ENCODE measurements at places on chromosomes 4 and X. TPM values are rescaled to one million over a fixed set of nuclear protein-coding genes. Genes with fewer than 3 reads are reported as not detected.
A peak's percentile ranks its signal among the peaks of the same experiment; 100 is the strongest.

DNA sequence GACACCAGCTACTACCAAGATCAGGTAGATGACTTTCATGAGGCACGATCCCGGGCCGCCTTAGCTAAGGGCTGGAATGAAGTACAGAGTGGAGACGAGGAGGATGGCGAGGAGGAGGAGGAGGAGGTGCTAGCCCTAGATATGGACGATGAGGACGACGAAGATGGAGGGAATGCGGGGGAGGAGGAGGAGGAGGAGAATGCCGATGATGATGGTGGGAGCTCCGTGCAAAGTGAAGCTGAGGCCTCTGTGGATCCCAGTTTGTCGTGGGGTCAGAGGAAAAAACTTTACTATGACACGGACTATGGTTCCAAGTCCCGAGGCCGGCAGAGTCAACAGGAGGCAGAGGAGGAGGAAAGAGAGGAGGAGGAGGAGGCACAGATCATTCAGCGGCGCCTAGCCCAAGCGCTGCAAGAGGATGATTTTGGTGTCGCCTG, 481 bp downstream of the UTP3 start:
- peak; percentile 17 for DNase-seq

DNA sequence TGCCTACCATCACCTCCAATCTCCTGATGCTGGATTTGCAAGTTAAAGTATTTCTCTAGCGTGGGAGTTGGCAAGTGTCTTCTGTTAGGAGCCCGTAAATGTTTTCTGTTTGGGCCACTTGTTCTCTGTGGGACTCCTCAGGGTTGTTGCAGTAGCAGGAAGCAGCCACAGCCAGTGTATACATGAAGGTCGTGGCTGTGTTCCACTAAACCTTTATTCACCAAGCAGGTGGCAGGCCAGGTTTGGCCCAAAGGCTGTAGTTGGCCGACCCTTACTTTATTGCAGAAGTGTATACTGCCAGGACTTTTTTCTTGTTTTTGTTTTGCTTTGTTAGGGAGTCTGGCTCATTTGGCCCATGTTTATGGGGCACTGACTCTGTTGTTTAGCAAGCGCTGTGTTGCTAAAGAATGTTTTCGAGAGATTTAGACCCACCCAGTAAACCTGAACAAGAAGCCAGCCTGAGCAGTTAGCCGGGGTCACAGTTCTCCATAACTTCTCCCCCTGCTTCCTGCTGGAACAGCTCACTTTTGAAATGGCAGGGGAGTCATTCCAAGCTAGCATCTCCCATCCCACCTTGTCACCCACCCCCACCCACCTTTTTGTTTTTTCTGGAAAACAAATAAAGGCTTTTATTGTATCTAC, 58.8 kb downstream of the SHROOM2 start:
- no peak for DNase-seq

- no peak for DNase-seq
Measured at GRCh38 chrX:48487362-48487798, 11.4 kb downstream of the FTSJ1 start.

DNA sequence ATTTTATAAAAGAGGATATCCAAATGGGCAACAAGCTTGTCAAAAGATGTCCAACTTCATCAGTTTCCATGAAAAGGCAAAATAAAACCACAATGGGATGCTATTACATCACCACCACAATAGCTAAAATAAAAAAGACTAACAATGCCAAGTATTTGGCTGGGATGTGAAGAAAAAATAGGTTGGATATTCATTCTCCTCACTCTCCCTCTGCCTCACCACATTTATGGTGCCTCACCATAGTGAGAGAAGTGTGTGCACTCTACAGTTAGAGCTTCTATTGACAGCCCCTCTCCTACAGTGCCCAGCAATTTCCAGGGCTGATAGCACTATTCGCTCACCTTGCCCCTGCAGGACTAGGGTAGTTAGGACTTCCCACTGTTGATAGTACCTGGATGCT, 25.5 kb downstream of the VEGFC start:
- DNase-seq = no peak

DNA sequence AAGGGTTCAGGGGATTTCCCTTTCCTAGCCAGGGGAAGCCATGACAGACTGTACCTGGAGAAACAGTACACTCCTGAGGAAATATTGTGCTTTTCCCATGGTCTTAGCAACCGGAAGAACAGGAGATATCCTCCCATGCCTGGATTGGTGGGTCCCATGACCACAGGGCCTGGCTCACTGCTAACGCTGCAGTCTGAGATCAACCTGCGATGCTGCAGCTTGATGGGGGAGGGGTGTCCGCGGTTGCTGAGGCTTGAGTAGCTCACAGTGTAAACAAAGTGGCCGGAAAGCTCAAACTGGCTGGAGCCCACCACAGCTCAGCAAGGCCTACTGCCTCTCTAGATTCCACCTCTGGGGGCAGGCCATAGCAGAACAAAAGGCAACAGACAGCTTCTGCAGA, 819.5 kb downstream of the TECRL start:
- peak; percentile 35 for DNase-seq

DNA sequence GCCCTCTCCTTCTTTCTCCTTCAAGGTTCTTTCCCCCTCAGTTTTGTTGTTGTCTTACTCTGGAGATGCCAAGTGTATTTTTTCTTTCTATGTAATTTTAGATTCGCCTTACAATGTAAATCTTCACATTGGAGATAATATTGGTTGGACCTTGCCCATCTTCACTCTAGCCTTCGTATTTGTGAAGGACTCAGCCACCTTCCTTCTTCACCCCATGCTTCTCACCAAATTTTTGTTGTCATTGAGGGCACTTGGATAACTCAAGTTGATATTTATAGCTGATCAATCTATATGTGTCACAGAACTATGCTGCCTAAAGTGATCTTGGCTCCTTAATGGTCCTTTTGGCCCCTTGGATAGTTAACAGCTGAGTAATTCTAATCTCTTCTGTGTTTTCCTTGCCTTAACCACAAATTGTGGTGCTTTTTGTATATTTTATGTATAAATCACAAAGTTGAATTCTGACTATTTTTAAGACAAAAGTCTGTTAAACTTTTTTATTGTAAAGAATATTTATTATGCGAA, 6.5 kb downstream of the SPRY1 start:
- DNase-seq = no peak

GRCh38 chr4:76801621-76802235, 96.2 kb downstream of the SOWAHB start:
- DNase-seq = peak; percentile 49

DNA sequence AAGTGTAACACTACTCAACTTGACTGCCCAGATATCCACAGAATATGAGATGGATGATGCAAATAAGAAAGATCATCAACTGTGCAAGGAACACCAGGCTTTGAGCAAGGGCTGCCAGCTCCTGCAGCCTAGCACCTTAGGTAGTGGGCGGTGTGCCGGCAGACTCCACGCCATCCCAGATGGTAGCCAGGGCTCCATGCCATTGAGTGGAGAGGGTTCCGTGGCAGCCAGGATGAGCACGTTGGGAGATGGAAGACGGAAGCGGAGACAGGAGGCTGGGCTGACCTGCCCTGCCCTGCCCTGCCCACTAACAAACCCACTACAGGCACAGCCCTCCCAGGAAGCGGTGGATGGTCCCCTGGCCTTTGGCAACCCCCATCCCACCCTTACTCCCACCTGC, 51.9 kb downstream of the TMPRSS11F start:
- no peak for DNase-seq

DNA sequence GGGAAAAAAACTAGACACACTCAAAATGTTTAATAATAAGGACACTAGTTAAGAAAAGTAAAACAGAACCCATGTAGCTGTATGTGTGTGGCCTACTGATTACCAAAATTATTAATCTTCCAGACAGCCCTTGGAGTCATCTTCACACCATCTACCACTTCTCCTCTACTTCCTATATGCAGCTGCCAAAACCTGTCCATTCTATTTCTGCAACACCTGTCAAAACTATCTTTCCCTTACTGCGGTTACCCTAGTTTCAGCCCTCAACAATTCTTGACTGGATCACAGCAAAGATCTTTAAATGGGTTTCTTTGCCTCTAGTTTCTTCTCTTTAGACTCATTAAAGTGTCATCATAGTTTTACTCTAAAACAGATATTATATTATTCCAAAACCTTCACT, 72.6 kb downstream of the GPR82 start:
- no peak for DNase-seq

- no peak for DNase-seq
Measured at GRCh38 chrX:114903618-114904017, 113.8 kb downstream of the IL13RA2 start.

Gene C4orf50
- total RNA-seq = 0.32 TPM

- DNase-seq = peak; percentile 91
Measured at GRCh38 chr4:153221783-153222706, 17.8 kb downstream of the TRIM2 start.

DNA sequence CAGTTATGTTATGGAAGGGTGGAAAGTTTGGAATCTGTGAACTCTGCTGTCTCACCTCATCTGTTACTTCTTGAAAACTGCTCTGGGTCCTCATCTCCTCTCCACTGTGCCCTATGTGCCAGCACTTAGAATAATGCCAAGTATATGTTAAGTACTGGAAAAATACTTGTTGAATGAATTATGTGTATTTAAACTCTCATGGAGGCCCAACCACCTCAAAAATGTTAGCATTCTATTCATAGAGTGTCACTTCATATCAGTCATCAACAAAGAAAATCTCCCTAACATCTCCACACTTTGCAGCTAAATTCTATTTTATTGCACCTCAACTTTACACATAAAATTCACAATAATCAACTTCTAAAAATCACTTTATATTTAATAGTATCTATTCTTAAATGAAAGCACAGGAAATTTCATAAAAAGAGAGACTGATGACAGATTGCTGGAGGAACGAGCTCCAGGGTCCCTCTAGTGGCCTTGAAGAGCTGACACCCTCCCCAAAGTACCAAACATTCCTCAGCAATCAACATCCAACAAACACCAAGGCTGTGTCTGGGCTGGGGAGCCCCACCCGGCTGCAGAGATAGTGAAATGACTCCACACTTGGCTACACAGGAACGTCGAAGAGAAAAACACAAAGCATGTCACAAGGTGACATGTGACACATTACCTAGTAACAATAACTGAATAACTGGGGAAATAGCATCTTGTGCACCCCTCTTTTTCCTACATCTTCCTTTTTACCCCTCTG, 45.8 kb downstream of the SLC39A8 start:
- DNase-seq = peak; percentile 72

GRCh38 chrX:154373340-154374306, 811 bp downstream of the FLNA start:
- DNase-seq = peak; percentile 65

- DNase-seq = peak; percentile 12
Measured at GRCh38 chrX:71282514-71283402, 677 bp upstream of the NONO start.

DNA sequence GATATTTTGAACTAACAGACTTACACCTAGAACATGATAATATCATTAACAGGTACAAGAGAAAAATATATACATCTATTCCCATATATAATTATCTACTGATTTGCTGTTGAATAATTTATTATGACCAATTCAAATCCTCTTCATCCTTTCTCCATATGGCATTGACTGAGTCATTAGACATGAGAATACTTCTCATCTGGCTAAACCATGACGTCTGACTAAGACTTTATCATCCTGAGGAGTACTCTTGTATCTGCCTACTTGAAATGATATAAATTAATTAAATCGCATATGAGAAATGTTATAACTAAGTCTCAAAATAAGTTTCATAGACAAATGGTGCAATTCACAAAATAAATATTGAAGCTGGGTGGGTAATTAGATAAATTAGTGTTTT, 67.4 kb downstream of the EMCN start:
- no peak for DNase-seq

GRCh38 chr4:166421556-166422156, 548.6 kb downstream of the TLL1 start:
- DNase-seq = no peak

Gene PPID
- total RNA-seq = 106 TPM

Gene MMRN1
- total RNA-seq = 0.37 TPM

- DNase-seq = no peak
Measured at GRCh38 chr4:112153211-112153791, 8.0 kb downstream of the FAM241A start.

- DNase-seq = no peak
Measured at GRCh38 chr4:35938936-35939335, 305.4 kb downstream of the ARAP2 start.

DNA sequence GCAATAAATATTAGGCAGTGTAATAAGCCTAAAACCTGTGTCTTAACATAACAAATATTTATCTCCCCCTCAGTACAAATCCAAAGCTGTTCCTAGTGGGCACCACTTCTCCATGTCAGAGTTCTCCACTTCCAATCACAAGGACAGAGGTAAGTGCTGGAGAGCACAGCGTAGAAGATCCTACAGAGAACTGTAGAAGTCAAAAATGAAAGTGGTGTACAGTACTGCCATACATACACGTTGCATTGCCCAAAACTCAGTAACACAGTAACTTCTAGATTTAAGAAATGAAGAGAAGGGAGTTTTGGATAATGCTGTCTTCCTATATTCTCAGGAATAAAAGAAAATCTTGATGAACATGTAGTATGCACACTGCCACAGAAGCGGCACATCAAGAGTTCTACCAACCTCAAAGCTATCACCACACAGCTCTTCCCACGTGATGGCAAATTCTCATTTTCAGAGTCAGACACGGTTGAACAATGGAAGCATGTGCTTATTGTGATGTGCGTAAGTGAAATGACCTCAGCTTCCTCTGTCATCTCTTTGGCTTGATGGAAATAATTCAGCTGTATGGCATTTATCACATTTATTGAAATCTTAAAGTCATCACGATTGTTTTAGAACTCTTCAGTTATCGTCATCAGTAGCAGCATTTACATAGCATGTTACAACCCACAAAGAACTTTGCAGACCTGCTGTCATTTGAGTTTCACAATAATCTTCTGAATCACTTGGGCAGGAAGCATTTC, 27.1 kb upstream of the SPANXN4 start:
- DNase-seq = no peak

Gene NPNT
- total RNA-seq = 0.22 TPM

- peak; percentile 92 for DNase-seq
Measured at GRCh38 chr4:84966382-84967242, at the start of gene WDFY3. TSS of gene WDFY3 (minus strand) at chr4:84966690. CDS start at chr4:84860591, 106,099 bp downstream.

GRCh38 chr4:123517971-123518370, 121.4 kb downstream of the SPRY1 start:
- no peak for DNase-seq

DNA sequence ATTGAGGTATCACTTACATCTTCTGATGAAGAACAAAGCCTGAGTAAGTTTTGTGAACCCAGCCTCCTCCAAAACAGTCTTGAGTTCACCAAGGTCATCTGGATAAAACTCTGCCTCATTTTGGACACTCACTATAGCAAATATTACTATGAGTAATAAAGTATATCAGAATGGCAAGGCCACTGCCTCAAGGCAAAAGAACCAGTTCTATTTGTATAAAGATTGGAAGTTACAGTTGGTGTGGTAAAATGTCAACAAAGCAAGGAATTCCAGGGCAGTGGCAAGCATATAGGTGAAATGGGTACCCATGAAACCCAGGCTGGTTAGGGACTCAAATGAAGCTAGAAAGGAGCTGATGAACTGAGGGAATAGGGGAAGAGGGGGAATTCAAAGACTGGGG, 2.4 kb upstream of the ARHGEF6 start:
- DNase-seq = no peak

Gene EGF
- total RNA-seq = 6.2 TPM

Measured in neural progenitor cell (in vitro differentiated cells).